Activated gamma-delta T cell treated with anti-CD3 and anti-CD28 coated beads, Interleukin-2, amount 50 U/mL, for 16 hours (primary cell): ENCODE measurements at places on chromosomes 11 and 22.

- DNase-seq: no peak
Observed at GRCh38 chr22:20591295-20591645, 83.9 kb downstream of the MED15 start.

DNA sequence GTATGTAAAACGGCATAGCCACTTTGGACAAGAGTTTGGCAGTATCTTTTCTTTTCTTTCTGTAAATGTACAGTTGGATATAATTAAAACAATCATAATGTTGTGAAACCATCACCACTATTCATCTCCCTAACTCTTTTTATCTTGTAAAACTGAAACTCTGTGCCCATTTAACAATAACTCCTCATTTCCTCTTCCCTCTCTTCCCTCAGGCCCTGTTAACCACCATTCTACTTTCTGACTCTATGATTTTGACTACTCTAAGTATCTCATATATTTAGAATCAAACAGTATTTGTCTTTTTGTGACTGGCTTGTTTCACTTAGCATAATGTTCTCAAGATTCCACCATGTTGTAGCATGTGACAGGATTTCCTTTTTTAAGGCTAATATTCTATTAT, 10.2 kb downstream of the SCUBE2 start:
- no peak for DNase-seq

DNA sequence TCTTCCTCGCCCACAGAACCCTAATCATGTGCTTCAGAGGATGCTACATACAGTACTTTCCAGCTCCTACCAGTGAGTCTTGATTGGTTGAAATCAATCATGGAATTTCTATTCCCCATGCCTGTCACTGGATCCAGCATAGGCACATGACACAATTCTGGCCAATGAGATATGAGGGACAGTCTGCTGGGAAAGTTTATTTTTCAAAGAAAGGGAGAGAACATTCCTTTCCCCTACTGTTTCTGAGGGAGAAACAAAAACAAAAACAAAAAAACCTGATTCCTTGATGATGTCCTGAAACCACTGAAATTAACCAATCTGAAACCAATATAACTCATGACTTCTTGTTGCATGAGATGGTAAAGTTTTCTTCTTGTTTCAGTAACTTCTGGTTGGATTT, 3.3 kb upstream of the RCN1 start:
- DNase-seq: no peak

- DNase-seq: no peak
Observed at GRCh38 chr11:2306877-2307500, 5.2 kb downstream of the TSPAN32 start.

GRCh38 chr11:75276686-75277085, 36.1 kb downstream of the TPBGL start:
- no peak for DNase-seq
